ENCODE measurements at places on chromosomes 6 and 20.

DNA sequence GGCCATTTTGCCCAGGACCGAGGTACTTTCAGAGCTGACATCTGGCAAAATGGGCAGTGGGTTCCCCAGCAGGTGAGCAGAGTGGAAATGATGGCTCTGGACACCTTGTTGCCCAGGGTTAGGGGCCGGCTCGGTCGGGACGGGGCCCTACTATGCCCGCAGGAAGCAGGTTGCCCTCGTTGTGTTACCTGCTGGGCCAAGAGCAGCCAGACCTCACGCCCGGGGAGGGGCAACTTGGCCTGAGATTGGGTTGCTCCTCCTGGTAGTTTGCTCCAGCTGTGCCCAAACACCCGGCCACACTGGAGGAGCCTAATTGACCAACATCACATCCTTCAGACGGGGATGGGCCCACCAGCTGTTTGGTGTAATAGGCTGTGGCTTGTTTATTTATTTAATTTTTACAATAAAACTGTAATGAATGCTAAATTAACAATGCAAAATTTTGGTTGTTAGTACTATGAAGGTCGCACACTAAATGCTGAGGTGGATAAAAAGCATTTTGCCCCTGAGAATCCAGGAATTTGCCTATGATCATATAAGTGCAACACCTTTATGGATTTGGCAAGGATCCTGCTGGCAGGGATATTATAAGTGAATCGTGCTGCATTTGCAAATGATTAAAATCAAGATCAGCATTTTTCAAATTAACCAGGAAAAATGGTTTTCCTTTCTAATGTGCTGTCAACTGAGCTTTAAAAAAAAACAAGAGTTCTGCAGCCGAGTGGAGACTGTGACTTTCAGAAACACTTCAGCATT, 26.6 kb upstream of the PCMTD2 start:
- no peak for DNase-seq

GRCh38 chr20:53371216-53371615, 222.4 kb downstream of the ZNF217 start:
- no peak for DNase-seq

DNA sequence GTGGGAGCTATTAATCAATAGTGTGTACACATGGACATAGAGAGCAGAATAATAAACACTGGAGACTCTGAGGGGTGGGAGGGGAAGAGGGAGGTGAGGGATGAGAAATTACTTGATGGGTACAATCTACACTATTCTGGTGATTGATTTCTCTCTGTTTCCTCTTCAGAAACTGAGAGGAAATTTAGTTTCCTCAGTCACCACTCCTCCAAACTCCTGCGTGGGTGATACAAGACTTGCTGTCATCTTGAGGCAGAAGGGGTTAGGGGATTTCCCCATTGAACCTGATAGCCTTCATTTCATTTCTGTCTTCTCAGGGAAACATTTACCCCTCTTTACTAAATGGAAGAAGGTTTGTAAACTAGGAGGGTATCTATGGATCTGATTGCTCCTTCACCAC, 84.3 kb upstream of the ESR1 start:
- DNase-seq: peak; percentile 35

- DNase-seq: no peak
These were observed 731.6 kb upstream of the MMS22L start for GRCh38 chr6:98014442-98015201.

GRCh38 chr20:60999250-60999649, 252.8 kb upstream of the CDH4 start:
- DNase-seq: no peak

DNA sequence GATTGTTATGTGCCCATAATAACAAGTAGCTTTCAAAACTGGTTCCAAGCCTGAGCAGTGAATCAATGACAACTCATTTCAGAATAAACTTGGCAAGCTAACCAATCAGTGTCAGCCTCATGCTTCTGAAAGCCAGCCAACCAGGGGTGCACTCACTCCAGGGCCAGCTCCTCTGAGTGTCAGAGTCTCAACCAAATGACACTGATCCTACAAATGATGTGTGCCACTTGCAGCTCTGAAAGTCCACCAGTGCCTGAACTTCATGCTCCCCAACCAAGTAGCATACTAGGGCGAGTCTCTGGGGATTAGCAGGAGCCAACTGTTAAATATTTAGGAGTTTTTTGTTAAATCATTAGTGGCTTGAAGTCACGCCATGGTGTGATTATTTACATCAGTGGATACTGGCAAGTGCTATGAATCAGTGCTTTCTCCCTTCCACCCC, 4.5 kb downstream of the IYD start:
- no peak for DNase-seq

DNA sequence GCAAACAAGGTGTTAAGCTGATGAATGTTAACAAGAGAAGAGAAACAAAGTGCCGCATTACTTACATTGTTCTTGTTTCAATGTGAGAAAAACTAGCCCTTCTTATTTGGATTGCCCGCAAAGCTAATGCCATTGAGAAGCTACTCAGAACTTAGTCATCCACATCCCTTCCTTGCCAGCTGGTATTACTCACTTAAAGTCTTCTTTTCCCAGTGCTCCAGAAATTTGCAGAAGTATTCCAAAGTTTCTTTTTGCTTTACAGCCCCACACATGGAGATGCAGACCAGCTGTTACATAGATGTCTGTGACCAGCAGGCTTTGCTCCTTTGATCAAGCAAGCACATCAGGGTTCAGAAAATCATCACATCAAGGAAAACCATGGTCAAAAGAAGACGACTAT, 529.0 kb downstream of the TBC1D32 start:
- no peak for DNase-seq

DNA sequence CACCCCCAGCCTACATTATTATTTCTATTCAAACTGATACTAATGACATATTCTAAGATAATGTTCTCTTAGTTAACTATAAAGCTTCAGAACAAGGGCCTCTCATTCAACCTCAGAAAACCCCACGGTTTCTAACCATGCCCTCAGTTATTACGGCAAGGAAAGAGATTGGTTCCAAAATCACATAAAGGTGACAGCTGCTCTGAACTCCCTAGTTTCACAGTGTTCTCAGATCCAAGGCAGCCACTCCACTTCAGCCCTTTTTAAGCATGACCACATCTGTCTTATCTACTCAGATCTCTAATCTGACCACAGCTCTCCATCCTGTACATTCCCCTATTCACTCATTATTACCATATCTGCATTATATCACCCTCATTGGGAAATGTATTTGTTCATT, 98.8 kb upstream of the CEP85L start:
- DNase-seq: no peak

- peak; percentile 64 for DNase-seq
These were observed 46.2 kb downstream of the SLC22A23 start for GRCh38 chr6:3410385-3411360.

GRCh38 chr20:57573894-57574293, 13.0 kb downstream of the PCK1 start:
- no peak for DNase-seq

GRCh38 chr6:132513831-132514545, 1.1 kb upstream of the STX7 start:
- DNase-seq: no peak

DNA sequence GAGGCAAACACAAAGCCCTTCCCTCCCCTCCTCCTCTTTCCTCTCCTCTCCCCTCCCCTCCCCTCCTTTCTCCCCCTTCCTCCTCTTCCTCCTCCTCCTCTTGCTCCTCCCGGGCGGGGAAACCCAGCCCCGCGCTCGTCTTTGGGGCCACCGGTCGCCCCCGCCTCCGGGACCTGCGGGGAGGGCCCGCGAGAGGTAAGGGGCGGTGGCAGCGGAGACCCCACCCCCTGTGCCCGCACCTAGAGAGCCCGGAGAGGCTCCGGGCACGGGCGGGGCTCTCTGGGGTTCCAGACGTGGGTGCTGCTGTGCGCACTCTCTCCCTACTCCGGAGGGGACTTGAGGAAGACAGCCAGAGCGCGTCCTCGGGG, at the start of gene RIN2:
RIN2 (plus strand) TSS at position 126 of the 368 bp plus-strand sequence. CDS start 131,344 bp downstream, outside the sequence.
- DNase-seq: no peak

DNA sequence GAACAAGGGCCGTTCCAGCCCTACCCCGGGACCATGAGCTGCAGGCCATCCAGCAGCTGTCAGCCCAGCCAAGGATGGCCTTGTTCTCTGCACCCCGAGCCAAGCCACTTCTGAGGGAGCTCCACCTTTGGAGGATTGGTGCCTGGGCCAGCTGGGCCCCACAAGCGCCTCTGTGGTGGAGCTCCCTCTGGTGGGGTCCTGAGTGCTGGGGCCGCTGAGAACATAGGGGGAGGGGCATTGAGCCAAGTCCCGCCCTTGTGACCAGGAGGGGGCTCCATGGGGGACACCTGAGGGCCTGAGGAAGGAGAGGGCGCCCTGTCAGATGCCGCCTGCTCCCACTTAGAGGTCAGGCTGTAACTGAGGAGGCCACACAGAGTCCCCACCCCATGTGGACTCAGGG, 43.2 kb downstream of the YTHDF1 start:
- DNase-seq: no peak

DNA sequence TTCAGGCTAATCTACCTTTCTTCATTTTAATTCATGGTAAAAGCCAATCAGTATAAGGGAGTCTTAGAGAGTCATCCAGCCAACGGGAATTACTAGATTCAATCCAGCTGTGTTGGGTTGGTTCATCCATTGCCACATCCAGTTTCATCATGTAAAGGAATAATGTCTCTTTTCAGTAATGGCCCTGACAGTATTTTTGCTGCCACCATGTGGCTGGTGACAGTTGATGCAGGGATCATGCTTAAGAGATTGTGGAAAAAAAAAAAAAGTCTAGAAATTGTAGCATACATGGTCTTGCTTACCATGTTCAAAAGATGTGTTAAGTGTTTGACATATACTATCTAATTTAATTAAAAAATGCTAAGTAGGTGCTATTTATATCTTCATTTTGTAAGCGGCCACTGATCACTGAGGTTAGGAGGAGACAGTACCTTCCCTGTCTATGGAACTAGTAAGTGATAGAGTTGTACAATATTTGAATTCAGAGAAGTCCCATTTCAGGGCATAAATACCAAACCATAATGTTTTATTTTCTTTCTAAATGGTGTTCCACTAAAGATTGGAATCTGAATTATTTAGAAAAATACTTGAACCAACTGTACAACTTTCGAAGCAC, 135.9 kb downstream of the KHDRBS2 start:
- DNase-seq: no peak

- no peak for DNase-seq
These were observed 503.2 kb downstream of the CDKAL1 start for GRCh38 chr6:21037453-21037852.

DNA sequence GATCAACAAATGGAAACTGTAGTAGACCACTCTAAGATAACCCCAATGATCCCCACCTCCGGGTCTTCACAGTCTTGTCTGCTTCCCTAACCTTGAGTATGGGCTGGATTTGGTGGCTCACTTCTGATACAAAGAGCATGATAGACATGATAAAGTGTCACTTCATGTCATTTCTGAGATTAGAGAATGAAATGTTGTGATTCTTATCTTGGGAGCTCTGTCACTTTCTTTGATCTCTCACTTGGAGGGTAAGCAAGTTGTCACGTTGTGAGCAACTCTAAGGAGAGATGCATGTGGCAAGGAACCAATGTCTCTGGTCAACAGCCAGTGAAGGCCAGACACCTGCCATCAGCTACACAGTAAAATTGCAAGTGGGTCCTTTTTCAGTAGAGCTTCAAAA, 3.0 kb upstream of the GLO1 start:
- no peak for DNase-seq

DNA sequence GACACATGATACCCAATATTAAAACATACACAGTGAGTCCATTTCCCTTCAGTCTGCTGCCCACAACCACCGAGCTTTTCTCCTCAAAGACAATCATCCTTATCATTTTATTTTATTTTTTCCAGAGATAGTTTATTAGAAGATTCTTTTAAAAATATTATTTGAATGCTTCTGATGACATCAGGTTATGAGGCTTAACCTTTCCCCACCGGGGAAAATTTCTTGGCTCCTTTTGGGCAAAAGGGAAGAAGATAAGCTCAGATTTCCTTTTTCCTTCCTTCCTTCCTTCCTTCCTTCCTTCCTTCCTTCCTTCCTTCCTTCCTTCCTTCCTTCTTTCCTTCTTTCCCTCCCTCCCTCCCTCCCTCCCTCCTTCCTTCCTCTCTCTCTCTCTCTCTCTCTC, 149.5 kb upstream of the CITED2 start:
- DNase-seq: no peak

DNA sequence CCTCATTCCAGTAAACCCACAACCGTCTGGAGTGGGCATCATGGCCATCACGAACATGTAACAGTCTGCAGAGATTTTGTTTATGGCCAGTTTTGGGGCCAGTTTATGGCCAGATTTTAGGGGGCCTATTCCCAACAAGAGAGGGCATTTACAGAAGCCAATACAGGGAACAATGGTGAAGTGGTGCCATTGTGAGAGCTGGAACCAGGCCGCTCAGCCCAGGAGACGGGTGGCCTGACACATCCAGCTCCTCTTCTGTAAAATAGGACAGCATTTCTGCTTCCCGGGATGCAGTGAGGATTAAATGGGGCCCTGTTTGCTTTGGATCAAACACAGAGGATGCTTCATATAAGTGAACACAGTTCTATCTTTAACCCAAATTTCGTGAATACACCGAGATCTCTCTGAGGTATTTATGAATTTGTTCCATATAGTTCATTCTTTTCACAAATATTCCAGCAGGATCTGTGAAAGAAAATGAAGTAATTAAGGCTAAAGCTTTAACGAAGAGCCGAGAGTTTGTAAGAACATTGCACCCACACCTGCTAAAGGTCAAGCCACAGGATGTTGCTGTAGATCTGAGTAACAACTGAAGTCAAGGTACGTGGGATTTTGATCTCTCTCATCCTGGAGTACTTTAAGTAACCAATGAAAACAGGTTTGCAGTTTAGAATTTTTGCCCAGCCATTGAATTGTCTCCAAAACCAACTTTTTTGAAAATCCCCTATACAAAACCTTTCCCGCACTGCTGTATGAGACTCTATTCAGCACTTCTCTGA, 14.5 kb upstream of the SIRPG start:
- no peak for DNase-seq

- DNase-seq: no peak
These were observed 73.9 kb upstream of the IPCEF1 start for GRCh38 chr6:154430481-154430919.

GRCh38 chr20:60966766-60967165, 285.3 kb upstream of the CDH4 start:
- no peak for DNase-seq

- no peak for DNase-seq
These were observed 81.0 kb downstream of the INSM1 start for GRCh38 chr20:20448881-20449280.

- DNase-seq: no peak
These were observed 79.3 kb downstream of the SLC35F1 start for GRCh38 chr6:117986396-117986795.

DNA sequence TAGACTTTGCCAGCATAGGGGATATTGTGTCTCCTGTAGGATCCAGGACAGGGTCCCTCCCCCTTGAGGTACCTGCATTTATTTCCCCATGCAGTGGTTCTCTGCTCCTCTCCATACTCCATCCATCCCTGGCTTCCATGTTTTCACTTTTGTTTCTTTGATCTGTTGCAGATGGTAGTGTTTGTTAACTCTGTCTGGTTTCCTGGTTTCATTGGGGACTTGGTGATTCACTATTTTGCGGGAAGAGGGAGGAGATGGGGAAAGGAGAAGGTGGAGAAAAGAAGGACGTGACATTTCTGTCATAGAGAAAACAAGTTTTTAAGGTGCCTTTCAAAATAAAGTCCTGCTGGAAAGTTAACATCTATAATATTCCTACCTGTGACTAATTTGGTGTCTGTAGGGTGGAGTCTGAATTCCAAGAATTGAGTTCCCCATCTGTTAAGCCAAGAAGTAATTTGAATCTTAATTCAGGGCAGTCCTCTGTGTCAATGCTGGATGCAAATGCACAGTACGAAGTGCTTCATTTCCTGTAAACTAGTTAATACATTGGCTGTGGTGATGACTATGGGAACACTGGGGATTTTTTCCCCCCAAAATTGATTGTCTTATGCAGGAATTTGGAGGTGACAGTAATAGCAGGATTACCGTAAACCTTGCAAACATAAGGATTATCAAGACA, 6.9 kb upstream of the RNF144B start:
- DNase-seq: no peak

All from CD4-positive, alpha-beta T cell treated with Interferon alpha-2 for 1 hour (primary cell).